ENCODE measurements at places on chromosomes 6 and 20.

DNA sequence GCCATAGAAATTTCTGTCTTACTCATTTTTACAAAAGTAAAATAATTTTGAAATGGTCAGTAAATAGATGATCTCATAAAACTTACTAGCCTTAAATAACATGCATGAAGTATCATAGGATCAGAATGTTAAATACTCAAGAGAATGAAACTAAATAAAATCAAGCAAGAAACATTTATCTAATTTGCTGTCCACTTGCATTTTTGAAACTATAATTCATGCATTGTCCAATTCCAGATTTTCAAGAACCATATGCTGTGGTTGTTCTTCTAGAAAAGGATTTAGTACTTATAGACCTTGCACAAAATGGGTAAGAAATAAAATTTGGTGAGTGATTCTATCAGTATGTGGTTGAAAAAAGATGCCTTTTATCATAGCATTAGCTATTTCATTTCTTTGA lies 107.0 kb downstream of the STXBP5 start:
- no peak for DNase-seq

- no peak for DNase-seq
Measured at GRCh38 chr20:37362231-37362792, 16.4 kb downstream of the SRC start.

DNA sequence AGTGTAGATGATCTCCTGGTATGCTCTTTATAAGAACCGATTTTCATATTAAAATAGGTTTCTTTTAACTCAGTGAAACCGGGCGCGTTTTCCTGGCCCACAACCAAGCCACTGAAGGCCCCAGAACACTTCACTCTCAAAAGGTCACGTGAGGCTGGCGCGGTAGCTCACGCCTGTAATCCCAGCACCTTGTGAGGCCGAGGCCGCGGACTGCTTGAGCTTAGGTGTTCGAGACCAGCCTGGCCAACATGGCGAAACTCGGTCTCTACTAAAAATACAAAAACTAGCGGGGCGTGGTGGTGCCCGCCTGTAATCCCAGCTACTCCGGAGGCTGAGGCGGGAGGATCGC lies 402 bp upstream of the TAF8 start:
- DNase-seq: no peak

GRCh38 chr20:57988422-57988821 lies 240.0 kb downstream of the ANKRD60 start:
- DNase-seq: no peak

GRCh38 chr6:42978487-42978838 lies 518 bp downstream of the PEX6 start:
- DNase-seq: no peak

DNA sequence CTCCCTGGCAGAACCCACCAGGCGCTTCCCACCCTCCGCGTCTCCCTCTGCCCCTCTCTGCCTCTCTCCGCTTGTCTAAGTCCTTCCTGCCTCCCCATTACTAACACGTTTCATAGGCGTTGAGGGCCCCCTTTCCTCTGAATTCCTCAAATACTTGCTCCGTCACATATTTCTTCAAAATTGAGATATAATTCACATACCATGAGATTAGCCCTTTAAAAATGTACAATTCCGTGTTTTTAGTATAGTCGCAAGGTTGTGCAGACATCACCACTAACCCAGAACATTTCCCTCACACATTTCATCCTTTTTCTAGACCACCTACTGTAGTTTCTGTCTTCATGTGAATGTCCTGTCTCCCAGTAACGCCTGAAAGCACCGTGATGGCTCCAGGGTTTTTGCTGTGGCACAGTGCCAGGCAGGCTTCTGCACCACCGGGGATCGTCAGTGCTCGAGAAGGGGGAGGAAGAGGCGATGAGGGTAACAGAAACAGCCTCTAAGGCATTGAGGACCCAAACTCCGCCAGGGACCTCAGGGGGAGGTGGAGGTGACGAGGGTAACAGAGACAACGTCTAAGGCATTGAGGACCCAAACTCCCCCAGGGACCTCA lies 141.9 kb upstream of the SNX9 start:
- peak; percentile 9 for DNase-seq

- DNase-seq: no peak
Measured at GRCh38 chr6:35141007-35141655, at the start of gene TCP11. TSS of gene TCP11 (minus strand) at chr6:35141339. CDS start at chr6:35140870, 469 bp downstream.

DNA sequence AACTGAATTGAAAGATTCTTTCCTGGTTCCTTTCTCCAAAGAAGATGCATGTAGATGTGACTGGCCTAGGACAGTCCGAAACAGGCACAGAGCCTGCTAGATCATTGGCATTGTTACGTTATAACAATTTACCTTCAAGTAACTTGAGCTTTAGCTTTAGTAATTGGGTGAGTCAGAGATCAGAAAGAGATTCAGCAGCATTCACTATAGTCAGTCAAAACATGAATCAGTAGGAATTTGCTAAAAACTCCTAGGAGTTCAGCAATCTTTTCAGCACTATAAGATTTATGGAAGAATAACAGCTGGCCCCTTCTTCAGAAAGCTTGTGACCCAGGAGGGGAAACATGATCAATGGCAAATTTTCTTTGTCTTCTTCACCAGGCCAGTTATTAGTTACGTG lies 281.7 kb upstream of the PRDM1 start:
- no peak for DNase-seq

- peak; percentile 13 for DNase-seq
Measured at GRCh38 chr20:47315339-47316056, 41.0 kb downstream of the ZMYND8 start.

DNA sequence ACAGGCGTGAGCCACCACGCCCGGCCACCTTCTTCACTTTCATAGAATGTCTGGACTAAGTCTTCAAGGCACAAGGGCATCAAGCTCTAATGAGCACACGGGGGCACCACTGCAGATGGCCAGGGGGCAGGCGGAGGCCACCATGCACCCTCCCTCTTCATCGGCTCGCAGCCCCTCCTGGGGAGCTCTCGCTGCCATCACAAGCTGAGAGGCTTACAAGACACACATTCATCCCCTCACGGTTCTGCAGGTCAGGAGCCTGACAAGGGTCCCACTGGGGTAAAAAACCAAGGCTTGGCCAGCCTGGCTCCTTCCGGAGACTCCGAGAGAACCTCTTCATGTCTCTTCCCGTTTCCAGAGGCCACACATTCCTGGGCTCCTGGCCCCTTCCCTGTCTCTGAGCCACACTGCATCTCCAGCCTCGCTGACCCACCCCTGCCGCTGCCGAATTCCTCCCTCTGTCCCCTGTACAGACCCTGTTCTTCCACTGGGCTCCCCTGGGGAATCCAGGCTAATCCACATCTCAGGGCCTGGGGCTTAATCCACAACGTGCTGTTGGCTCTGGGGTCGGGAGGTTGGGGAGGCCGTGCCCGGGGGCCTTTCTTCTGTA lies 19.8 kb downstream of the DLL1 start:
- no peak for DNase-seq

- no peak for DNase-seq
Measured at GRCh38 chr6:30844118-30844535, 40.2 kb upstream of the DDR1 start.

GRCh38 chr6:37695857-37696219 lies 1.8 kb downstream of the MDGA1 start:
- DNase-seq: no peak

DNA sequence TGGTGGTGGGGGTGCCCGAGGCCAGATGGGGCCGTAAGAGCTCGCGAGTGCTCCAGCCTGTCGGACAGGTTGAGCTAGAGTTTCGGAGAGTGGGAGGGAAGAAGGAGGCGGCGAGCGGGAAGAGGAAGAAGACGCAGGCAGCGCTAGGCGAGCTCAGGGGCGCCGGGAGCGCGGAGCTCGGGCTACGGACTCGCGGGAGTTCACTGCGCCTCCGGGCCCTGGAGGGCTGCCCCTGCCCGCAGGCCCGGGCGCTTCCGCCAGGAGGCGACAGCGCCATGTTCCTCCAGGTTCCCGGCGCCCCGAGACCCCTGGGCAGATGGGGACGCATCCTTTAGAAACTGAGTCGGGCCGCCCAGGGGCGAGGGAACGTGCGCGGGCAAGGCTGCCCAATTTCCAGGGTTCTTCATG lies 984 bp downstream of the TFAP2C start:
- no peak for DNase-seq

- DNase-seq: no peak
Measured at GRCh38 chr6:22236626-22237414, 60.0 kb downstream of the PRL start.

GRCh38 chr6:165895421-165896165 lies 232.6 kb upstream of the PDE10A start:
- no peak for DNase-seq

- peak; percentile 39 for DNase-seq
Measured at GRCh38 chr6:36546308-36546919, 865 bp downstream of the STK38 start.

DNA sequence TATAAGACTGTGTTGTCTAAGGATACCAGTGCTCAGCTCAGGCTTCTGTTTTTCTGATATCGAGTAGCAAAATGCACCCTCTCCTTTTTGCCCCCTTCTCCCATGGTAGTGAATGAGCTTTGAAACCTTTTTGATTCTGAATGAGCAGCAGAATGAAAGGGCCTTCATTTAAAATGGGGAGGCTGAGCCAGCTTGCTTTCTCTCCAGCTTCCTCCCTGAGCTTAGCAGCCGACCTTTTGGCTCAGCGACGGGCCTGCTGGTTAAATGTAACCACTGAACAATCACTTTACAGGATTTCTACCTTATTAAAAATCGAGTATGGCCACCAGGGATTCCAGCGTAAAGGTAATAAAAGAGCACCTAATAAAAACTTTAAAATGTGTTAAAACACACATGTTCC lies 133.7 kb upstream of the SPACA1 start:
- no peak for DNase-seq

DNA sequence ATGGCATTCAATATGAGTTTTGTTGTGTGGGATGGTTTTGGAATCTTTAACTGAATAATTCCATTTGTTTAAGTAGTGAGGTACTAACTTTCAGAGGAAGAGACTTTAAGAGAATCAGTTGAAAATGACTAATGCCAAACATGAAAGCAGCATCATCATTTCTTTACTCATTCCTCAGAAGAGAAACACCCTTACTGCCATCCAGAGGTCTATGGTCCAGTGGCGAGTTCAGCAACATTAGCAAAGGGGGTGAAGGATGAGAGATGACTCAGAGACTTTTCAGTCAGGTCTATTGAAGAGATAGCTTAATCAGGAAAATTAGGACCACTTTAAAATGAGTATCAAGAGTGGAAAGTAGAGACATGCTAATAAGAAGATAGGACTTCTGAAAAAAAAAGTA lies 118.8 kb downstream of the COL19A1 start:
- no peak for DNase-seq

GRCh38 chr6:131042664-131043063 lies 20.4 kb downstream of the EPB41L2 start:
- no peak for DNase-seq

GRCh38 chr6:84422380-84422968 lies 195.0 kb upstream of the CEP162 start:
- no peak for DNase-seq

GRCh38 chr6:21079468-21080048 lies 514.0 kb upstream of the SOX4 start:
- peak; percentile 21 for DNase-seq

GRCh38 chr6:76397966-76398365 lies 325.5 kb upstream of the IMPG1 start:
- no peak for DNase-seq

GRCh38 chr6:41715795-41716515 lies 19.5 kb downstream of the TFEB start:
- no peak for DNase-seq

DNA sequence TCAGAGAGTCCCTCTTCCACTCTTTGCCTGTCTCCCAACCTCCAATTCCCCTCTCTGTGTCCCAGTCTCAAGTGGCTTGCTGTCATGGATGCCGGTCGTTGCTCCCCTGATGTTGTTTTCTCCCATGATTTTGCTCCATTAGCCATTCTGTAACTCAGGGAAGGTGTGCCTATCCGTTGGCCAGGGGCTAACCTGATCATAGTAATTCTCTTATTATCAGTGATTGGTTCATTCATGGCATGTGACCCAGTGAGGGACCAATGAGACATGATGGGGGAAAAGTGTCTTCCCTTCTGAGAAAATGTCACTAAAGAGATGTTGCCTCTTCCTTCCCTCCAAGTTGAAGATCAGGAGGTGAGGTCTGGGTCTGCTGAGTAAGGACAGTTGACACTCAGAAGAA lies 214.5 kb downstream of the FARS2 start:
- DNase-seq: no peak

GRCh38 chr20:61287583-61288275 lies 35.7 kb downstream of the CDH4 start:
- DNase-seq: no peak

DNA sequence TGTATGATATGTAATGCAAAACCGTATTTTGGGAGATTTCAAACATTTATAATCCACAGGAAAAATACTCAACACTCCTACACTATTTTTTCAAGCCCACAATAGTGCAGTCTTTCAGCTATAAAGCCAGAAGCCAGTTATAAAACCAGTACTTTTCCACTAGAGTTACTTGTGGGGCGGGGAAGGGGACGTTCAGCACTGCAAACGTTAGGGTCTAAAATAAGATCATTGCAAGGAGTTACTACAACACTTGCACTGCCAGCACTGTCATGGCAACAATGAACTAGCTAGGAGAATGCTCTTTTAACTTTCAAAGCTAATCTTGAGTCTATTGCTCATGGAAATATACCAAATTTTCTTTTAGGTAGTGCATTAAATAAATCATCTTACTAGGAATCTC lies 14.7 kb downstream of the SESN1 start:
- DNase-seq: no peak

- DNase-seq: no peak
Measured at GRCh38 chr20:56362833-56363413, 4.1 kb downstream of the FAM210B start.

GRCh38 chr6:101663100-101663499 lies 269.6 kb downstream of the GRIK2 start:
- peak; percentile 83 for DNase-seq

- no peak for DNase-seq
Measured at GRCh38 chr6:144330017-144330987, 45.2 kb downstream of the UTRN start.

GRCh38 chr20:46013829-46014516 lies 5.3 kb downstream of the MMP9 start:
- peak; percentile 69 for DNase-seq

DNA sequence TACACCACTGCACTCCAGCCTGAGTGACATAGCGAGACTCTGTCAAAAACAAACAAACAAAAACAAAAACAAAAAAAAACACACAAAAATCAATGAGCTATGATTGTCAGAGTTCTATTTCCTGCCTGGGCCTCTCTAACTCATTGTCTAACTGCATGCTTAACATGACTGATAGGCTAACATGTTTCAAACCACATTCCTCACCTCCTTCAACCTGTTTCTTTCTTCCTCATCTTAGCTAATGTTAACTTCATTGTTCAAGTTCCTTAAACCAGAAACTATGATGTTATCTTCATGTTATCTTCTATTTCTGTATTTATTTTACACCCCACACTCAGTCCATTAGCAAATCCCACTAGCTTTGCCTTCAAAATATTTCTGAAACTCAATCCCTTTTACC lies 41.5 kb downstream of the BEND6 start:
- DNase-seq: no peak

All from NCI-H1092 treated with DMSO at 0.1 percent for 48 hours (cell line).